Stimulated activated CD4-positive, alpha-beta T cell treated with anti-CD3 and anti-CD28 coated beads, Interleukin-2, amount 100 ng/mL, for 48 hours (primary cell): ENCODE measurements at places on chromosomes 12 and 14.

DNA sequence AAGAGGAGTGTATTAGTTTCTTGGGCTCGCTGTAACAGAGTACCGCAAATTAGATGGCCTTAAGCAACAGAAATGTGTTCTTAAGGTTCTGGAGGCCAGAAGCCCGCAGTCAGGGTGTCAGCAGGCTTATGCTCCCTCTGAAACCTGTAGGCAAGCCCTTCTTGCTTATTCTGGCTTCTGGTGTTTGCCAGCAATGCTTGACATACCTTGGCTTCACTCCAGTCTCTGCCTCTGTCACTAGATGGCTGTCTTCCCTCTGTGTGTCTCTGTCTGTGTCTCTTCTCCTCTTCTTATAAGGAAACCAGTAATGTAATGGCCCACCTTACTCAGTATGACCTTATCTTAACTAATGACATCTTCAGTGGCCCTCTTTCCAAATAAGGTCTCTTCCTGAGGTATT, 85.1 kb downstream of the DERA start:
- DNase-seq, result no peak

GRCh38 chr14:34179727-34180126, 228.9 kb upstream of the EGLN3 start:
- DNase-seq, result no peak

GRCh38 chr12:49954863-49955830, 4.6 kb downstream of the AQP2 start:
- no peak for DNase-seq

DNA sequence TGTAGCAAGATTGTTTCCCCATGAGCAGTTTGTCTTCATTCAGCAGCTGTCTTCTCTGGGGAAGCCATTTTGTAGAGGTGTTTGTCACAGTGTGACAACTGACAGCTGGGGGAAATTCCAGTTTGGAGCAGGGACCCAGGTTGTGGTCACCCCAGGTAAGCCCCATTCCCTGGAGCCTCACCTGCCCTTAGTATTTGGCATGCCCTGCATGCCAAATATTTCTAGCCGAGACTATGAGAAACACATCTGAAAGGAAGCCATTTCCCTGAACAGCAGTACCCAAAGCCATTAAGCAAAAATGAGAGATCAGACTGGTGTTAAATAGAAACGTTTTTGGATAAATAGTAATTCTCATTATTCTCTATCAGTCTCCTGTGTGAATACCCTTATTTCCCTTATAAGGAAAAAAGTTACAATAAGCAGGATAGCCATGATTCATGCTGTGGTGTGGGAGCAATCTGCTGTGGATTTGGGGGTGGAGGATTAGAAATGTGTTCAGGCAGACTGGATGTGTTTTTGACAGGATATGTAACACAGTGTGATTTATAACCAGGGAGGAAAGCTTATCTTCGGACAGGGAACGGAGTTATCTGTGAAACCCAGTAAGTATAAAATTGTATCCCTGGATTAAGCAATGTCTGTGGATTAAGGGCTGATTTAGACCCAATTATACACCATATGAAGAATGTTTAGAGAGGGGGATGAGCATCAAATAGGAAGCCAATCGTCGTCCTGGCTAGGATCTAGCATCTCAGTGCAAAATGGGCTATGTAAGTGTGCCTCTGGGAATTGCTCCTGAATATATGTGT, 68.9 kb downstream of the DAD1 start:
- no peak for DNase-seq

DNA sequence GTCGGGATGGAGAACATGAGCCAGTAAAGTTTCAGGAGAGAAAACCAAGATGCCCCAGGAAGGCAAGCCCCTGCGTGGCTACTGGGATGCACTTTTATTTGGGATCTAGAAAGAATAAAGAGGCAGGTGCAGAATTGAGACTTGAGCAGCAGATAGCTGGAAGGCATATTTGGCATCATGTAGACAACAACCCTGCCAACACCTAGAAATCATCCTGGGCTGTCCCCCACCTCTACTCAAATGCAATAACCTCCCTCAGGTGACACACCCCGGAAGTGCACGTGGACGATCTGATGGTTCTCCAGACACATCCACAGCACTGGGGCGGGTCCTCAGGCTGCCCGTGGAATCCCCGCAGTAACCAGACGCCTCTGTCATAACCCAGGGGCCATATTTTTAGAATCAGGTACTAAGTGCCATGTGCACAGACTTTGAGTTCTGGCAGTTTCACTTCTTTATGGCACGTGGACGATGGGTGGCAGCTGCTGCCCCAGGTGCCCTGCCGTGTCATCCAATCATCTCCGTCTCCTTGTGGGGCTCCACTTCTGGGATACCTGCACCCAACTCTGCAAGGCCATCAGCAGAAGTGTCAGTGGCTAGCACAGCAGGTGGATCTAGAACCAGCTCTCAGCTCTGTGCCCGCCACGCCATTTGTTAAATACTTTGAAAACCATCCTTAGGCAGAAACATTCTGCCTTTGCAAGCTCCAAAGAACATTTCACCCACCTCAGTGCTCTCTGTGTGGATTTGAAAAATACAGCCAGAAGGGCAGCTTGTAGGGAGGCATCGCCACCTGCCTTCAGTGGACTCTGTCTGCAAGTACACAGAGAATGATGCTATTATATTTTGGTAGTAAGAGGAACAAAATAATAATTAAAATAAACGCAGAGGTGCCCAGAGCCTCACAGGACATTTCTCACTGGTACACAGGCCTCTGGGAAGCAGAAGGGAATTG, 771.7 kb upstream of the TMEM132C start:
- DNase-seq, result no peak

DNA sequence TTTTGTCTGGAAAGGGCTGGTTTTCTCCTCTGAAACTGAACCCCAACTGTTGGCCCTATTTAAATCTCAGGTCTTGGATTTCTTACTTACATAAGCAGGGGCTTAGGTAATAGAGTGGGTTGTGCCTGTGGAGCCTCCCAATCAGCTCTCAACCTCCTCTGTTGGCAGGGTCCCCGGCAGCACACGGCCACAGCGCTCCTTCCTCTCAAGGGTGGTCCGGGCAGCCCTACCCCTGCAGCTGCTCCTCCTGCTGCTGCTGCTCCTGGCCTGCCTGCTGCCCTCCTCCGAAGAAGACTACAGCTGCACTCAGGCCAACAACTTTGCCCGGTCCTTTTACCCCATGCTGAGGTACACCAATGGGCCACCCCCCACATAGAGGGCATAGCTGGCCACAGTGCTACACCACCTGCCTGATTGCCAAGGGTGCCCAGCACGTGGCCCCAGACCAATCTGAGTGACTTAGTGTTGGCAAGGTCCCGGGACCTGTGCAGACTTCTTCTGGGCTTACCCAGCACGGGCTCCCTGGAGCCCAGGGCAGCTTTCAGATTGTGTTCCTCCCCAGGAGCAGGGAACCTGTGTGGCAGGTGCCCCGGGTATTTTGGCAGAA, 68.9 kb downstream of the ESR2 start:
- DNase-seq, result no peak

DNA sequence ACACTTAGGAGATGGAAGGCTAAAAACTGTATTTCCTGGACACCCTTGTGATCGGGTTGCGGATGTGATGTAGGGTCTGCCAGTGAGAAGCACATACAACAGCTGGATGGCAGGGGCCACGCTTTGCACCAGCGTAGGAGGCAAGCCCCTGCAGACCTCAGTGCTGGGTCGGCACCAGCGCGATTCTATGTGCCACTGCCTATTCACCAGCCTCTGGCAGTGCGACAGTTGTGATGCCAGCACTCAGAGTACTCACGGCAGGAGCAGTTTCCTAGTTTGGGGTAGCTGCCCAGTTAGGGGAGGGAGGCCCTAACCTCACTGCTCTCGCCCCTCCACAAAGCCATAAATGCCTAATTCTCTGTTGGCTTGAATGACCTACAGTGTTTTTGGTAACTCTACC, 31.6 kb downstream of the SPTLC2 start:
- DNase-seq, result no peak

GRCh38 chr12:76143343-76144244, 59.1 kb upstream of the NAP1L1 start:
- DNase-seq, result no peak

- no peak for DNase-seq
These were observed 4.0 kb upstream of the SYCP3 start for GRCh38 chr12:101743242-101743641.

DNA sequence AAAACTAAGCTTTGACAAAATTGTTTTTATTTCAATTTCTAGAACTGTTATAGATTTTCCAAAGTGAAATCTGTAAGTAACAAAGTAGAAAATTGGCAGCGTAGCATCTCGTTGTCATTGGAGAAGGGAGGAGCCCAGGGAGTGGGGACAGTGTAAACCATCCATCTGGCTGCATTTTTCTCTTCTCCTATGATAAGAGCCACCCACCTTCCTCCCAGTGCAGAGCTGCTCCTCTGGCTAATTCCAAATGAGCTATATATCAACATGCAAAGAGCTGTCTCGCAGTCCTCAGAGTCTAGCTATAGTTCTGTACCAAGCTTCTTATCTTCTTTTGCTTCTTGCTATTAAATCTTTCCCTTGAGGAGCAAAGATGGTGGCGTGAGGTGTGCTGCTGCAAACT, 56.6 kb downstream of the SCN8A start:
- DNase-seq, result no peak

GRCh38 chr12:72982356-72982755, 710.2 kb downstream of the TRHDE start:
- no peak for DNase-seq

GRCh38 chr12:49043856-49044258, 16.7 kb downstream of the KMT2D start:
- DNase-seq, result peak; percentile 84

DNA sequence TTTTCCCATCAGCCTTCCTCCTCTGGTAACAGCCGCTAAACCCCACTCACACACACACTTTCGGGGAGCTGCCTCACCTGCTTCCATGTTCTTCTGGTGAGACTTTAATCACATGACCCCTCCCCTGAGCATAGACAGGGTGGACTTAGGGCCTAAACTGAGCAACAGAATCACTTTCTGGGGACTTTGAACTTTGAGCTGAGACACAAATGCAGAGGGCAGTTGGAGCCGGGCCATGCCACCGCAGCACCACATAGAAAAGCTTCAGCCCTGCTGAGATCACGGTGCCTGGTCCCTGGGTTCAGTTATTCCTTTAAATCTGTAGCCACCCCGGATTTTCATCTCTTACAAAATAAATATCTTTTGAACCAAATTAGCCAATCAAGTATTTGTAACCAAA, 18.4 kb upstream of the MAP3K9 start:
- no peak for DNase-seq

DNA sequence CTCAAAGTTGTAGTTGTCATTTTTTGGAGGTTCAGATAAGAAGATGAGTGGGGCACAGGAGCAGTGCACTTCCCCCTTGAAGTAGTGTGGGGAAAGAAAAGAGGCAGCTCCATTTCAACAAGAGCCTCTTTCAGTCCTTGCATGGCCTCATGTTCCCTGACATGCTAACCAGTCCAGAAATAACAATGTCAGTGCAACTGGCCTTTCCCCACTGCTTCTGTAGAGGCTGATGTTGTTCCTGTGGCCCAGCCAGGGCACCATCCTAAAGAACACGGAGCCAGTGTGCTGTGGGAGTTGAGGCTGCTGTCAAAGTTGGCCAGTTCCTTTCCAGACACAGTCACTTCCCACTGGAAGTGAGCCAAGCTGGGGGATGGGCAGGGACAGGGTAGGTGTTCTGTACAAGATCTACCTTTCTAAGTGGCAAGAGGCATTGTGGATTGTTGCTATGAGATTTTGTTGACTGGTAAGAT, 77.7 kb upstream of the SLC38A2 start:
- DNase-seq, result no peak

DNA sequence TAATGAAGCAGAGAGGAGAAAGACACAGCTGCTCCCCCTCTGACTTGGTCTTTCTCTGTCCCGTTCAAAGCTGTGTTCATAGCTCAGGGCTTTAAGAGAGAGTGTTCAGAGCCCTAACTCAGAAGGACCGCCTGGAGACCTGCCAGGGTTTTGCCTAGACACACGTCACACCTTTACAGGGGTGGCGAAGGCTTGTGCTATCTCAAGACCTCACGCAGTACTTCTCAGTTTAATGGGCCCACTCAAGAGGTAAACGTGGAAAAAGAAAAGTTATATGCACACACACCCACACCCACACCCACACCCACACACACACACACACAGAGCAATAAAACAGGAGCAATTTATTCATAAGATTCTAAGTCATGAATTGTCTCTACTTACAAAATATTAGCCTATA, 374.3 kb downstream of the C12orf75 start:
- no peak for DNase-seq

DNA sequence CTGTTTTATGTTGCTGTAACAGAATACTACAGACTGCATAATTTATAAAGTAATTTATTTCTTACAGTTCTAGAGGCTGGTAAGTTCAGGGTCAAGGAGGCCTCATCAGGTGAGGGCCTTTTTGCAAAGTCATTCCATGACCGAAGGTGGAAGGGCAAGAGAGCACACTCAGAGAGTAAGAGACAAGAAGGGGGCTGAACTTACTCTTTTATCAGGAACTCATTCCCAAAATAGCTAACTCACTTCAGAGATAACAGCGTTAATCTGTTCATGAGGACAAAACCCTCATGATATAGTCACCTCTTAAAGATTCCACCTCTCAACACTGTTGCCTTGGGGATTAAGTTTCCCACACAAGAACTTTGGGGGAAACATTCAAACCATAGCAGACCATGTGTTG, 51.5 kb upstream of the RNU6-7 start:
- no peak for DNase-seq

DNA sequence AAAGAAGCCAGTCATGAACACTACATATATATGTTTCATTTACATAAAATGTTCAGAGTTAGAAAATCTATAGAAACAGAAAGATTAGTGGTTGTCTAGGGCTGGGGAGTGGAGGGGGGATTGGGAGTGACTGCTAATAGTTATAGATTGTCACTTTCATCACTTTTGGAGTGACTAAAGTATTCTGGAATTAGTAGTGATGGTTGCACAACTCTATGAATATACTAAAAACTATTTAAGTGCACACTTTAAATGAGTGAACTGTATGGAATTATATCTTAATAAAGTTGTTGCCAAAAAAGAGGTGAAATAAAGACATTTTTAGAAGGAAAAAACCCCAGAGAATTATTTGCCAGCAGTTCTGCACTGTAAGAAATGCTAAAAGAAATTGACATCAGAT, 9.5 kb downstream of the CATSPERB start:
- no peak for DNase-seq

DNA sequence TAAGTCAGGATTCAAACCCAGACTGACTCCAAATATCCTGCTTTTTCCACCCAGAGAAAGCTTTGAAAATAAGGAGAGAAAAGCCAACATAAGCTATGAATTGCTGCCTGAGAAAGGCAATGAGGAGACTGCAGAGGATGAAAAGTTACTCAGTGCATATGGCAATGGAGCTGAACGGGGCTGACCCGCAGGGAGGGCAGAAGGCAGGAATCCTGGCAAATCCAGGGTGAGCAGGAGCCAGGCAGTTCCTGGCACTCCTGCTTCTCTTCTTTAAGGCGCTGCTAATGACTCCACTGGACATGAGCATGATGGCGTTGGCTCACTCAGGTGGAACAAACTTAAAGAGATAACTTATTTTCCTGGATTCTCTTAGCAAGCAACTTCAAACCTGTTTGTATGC, 95.2 kb upstream of the TMCC3 start:
- no peak for DNase-seq

GRCh38 chr12:117847371-117847770, 121.4 kb downstream of the KSR2 start:
- no peak for DNase-seq

- DNase-seq, result no peak
These were observed 307.8 kb upstream of the PRKD1 start for GRCh38 chr14:30235485-30235884.

GRCh38 chr12:77113971-77114370, 48.6 kb upstream of the E2F7 start:
- DNase-seq, result no peak
